ENCODE measurements at places on chromosomes 1 and 21.

- no peak for DNase-seq
These were observed 28.1 kb upstream of the KDM4A start for GRCh38 chr1:43621861-43622260.

- DNase-seq = no peak
These were observed 2.7 kb downstream of the WDTC1 start for GRCh38 chr1:27237112-27237511.

GRCh38 chr1:234665975-234666605 lies 56.1 kb upstream of the IRF2BP2 start:
- no peak for DNase-seq

DNA sequence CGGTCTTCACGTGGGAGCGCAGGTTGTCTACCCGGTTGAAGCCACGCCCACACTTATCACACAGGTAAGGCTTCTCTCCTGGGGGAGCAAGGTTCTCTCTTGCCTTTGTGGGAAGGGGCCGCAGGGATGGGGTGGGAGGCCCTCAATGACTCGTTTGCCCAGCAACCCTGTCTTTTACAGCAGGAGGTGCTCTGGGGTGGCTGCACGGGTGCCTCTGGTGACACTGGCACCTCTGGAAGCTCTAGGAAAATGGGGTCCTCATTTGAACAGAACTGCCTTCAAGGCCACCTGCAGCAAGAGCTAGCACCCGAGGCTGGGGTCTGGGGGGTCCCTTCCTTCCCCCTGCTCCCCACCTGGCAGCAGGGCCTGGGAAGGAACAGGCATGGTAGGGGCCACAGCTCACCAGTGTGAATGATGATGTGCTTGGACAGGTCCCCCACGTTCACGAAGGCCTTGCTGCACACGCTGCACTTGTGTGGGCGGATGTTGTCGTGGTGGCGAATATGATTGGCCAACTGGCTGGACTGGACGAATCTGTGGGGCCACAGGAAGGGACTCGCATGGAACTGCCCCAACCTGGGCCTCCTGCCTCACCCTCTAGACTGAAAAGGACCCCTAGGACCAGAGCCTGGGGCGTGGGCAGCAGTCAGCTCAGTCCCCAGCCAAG lies 33.1 kb downstream of the ZBTB17 start:
- no peak for DNase-seq

DNA sequence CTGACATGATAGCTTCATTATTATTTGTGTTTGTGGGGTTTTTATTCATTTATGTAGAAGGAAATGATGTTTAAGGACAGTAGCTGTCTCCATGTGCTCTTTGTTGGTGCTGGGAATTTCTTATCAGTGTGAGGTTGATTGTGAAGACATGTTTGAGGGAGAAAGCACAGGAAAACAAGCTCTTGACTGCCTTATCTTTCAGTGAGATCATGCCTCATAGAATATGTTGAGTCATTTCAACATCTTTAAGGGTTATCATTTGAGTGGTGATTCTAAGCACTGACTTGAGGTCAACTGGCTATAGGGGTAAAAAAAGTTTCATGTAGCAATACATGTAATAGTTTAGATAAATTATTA lies 405.1 kb upstream of the ADAMTS5 start:
- no peak for DNase-seq

- DNase-seq = no peak
These were observed 85.6 kb downstream of the MAN1C1 start for GRCh38 chr1:25702101-25702775.

DNA sequence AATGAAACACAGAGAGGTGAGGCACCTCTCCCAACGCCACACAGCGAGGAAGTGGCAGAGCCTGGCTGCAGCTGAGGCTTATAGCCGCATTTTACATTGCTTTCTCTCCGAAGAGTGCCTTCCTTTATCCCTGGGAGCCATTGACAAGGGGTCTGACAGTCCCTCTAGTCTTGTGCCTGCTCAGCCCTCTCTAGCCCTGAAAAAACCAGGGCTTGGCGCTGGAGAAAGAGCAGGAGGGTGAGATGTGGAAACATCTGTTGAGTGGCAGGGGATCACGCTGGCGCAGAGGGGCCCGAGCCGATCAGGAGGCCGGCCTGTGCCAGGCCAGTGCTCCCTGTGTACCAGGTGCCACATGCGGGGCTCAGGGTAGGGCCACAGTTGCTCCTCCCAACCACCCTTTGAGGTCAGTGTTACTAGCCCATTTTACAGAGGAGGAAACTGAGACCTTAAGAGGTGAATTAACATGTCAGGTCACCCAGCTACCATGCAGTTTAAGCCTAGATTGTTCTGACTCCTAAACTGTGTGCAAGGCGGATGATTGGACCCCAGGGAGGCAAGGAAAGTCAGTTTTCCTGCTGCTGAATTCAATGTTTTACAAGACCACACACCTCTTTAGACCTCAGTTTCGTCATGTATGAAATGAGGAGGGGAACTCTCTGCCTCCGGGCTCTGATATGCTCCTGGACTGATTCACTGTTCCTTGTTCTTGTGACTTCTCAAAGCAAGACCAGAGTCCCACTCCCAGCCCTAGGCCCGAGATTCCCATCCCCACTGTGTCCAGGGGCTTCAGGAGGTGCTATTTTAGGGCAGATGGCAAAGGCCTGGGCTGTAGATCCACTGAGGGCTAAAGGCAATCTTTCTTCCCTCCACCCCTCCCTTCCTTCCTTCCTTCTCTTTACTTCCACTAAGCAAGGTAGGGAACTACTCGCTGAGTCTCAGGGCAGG lies 28.0 kb upstream of the RUNX3 start:
- DNase-seq = no peak

DNA sequence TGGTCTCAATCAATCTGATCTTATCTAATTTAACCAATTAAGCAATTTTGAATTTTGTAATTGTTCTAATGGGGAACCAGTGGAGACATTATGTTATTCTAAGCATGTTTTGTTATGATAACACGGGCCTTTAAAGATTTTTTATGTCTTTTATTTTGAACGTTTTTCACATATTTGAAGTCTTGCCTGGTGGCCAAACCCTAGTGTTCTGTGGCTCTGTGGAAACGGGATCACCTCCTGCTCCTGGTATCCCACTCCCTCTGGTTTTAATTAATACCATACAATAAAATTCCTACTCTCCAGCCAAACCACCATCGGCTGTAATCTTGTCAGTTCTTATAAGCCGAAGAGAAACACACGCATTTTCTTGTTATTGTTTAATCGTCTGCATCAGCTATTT lies 22.9 kb upstream of the LMO4 start:
- no peak for DNase-seq

- no peak for DNase-seq
These were observed at the start of gene CRB1 for GRCh38 chr1:197268012-197268411. Gene CRB1, plus strand, starts transcription at chr1:197268252. Its CDS starts 161 bp downstream, at chr1:197268413.

- no peak for DNase-seq
These were observed 1.4 kb downstream of the ZMYND12 start for GRCh38 chr1:42454403-42454802.

DNA sequence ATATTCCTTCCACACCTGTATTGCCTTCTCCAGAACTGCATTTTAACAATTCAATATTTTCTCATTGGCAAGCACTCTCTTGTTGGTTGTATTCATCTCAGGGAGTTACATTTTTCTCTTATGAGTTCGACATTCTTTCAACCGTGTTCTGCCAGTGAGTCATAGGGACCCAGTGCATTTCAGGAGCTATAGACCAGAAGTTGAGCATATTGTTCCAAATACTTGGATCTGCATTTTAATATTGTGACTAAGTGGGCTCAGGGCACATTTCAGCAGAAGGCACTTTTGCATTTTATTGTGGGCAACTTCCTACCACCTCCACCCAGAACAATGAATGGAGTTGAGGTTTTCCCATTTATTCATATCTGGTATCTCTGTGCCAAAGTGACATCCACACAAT lies 132.8 kb downstream of the TNFSF18 start:
- no peak for DNase-seq

- no peak for DNase-seq
These were observed 173.4 kb downstream of the HUNK start for GRCh38 chr21:32046191-32046590.

- no peak for DNase-seq
These were observed 257.8 kb downstream of the OMA1 start for GRCh38 chr1:58288624-58289142.

- DNase-seq = no peak
These were observed 37.4 kb upstream of the IL20 start for GRCh38 chr1:206828061-206828460.

GRCh38 chr1:28606771-28607170 lies 14.7 kb downstream of the RAB42 start:
- DNase-seq = no peak

DNA sequence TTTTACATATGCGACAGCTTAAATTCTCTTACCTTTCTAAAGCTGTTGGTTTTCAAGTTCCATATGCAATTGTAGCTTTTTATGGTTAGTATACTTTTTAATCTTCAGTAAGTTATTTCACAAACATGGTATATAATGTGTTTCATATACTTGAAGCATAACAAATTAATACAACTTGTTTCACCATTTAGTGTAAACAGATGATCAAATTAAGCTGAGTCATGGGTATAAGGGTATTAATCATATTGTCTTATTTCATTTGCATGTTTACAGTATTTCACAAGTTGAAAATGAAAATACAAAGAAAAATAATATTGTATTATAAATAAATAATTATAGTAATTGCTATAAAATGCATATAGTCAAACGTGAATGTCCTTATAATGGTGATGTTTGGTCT lies 92.1 kb downstream of the PTPRC start:
- DNase-seq = no peak

DNA sequence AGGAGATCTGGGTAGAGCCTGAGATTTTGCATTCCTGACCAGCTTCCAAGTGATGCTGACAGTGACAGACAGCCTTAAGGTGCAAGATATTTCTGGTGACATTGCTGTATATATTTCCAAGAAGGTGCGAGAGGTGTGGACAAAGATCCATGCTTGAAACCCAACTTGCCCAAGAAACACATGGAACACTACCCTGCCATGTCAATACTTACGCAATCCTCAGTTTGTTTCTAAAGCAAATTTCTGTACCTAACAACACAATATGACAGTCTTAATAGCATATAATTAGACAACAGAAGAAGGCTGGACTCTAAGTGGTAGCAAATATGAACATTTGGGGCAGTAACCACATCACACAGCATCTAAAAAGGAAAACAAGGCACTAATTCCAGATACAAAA lies 260.4 kb downstream of the DSCAM start:
- DNase-seq = no peak

DNA sequence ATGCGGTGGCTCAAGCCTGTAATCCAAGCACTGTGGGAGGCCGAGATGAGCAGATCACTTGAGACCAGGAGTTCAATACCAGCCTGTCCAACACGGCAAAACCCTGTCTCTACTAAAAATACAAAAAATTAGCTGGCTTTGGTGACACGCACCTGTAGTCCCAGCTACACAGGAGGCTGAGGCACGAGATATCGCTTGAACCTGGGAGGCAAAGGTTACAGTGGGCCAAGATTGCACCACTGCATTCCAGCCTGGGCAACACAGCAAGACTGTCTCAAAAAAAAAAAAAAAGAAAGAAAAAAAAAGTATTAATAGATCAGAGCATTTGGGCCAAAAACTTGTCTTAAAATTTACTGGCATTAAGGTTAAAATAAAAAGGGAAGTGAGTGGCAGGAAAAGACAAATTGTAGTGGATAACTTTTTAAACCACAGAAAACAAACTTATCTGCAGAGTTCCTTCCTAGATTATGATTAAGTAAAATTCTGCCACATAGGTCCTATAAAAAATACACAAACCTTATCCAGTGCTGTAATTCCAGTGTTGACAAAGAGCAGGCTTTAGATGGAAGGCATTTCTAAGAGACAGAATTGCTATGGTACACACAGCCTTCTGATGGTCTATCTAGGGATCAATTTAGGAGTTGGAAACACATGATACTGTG lies 53.3 kb downstream of the EIF4G3 start:
- no peak for DNase-seq

- DNase-seq = no peak
These were observed 1246.3 kb downstream of the NCAM2 start for GRCh38 chr21:22244516-22244915.

DNA sequence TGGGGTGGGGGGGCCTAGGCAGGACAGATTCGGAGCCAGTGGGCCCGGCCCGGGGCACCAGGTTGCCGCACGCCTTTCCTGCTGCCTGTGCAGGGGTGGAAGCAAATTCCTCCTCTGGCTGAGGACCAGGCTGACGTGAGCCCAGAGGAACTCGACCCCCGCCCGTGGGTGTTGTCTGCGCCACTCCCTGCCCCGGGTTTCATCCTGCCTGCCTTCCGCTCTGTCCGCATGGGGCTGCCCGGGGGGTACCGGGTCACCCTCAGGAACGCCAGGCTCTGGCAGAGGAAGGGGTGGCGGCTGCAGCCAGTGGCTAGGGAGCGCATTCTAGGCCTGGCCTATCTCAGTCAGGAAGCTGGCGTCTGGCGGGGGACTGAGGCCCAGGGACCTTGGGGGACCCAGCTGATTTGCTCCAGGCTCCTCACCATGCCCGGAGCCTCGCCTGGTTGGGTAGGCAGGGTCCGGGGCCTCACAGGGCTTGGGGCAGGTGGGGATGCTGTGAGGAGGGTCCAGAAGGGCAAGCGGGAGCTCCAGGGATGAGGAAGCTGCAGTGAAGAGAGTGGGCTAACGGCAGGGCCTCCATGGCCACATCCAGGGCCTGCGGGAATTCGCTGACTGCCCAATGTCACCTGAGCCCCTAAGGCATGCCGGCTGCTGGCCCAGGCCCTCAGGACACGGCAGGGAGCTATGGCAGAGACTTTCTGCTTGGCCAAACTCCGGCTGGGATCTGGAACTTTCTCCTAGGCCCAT lies 2.4 kb upstream of the IBA57 start:
- no peak for DNase-seq

- no peak for DNase-seq
These were observed 264.2 kb downstream of the GRIK3 start for GRCh38 chr1:36769886-36770830.

DNA sequence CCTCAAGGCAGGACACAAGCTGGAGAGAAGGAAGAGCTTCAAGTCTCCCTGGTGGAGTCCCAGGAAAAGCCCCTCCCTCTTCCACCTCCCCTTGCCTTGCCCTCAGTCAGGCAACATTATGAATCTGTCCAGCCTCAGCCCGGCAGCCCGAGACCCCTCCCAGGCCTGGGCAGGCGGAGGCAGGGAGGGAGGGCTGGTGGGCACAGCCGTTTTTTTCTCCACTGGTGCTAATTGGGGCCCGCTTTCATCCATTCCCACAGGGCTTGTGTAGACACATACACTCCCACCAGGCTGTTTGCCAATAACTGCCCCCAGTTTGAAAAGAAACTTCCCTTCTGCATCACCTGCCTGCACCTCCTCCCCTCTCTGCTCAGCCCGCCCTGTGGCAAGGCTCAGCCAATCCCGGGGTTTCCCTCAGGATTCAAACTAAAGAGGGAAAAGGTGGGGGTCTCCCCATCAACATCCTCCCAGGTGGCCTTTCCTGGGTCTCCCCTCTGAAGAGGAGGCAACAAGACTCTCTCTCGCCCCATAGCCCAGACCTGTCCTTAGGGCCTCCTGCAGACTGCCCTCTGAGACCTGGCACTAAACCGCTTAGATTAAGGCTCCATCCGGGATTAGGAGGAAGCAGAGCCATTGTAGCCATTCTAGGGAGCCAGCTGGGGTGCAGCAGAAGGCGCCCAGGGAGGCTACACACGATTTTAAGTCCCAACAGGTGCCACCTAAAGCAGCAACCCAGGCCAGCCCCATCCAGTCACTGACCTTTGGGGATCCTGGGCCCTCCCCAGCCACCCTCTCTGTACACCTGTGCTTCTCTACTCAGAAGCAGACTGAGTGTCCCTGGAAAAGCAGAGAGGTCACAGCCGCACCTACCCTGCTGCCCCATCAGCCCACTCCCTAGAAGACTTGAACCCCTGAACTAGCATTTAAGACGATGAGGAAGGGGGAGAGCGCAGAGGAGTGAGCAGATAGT lies 3.5 kb downstream of the IGSF9 start:
- DNase-seq = no peak

Measured in stimulated activated CD4-positive, alpha-beta T cell treated with anti-CD3 and anti-CD28 coated beads, Interleukin-1b, Interleukin-23, amount 100 ng/mL, for 1 hour (primary cell).